ENCODE measurements at places on chromosomes 4 and X. TPM values are rescaled to one million over a fixed set of nuclear protein-coding genes. Genes with fewer than 3 reads are reported as not detected.
A peak's percentile ranks its signal among the peaks of the same experiment; 100 is the strongest.

DNA sequence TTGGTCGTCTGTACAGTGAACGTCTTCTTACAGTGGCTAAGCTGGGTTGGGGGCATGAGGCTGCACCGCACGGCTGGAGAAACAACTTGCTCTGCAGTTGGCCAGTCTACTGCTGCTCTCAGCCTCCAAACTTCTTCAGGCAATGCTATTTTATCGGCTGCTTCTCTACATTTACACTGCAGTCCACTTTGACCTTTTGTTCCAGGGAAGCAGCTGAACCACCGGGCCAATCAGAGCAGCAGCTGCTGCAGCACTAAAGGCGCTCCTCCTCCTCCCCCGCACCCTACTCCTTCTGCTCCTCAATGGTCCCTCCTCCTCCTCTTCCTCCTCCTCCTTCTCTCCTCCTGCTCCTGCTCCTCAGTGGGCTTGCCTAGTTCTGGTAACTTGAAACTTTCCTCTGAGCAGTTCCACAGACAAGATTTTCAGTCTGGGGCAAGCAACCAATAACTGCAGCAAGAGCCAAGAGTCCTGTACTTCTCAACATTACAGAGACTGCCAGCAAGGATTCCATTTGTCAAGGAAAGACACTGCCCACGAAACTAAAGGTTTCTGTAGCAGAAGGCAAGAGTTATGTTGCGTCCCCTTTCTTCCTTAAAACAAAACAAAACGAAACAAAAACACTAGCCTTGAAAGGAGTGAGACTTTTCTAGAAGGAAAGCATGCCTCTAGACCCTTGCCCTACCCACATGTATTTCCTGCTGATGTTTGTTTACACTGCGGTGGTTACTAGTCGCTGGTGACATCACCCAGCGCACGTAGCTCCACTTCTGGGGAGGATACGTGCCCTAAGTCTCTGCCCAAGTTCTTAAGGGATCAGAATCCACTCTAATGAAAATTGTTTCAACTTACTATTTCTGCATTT, 125.7 kb upstream of the NAP1L5 start:
- H3K27me3 ChIP-seq = no peaks in the 10 kb centered on the region
- DNase-seq = no peak
- peak overlapping the region; percentile 68 for H3K4me3 ChIP-seq
- H3K36me3 ChIP-seq = no peaks in the 10 kb centered on the region

- no peaks in the 10 kb centered on the region for H3K27me3 ChIP-seq
- peaks cover 9% of the 10 kb centered on the region for H3K4me1 ChIP-seq
- no peak overlapping the region for H3K27ac ChIP-seq
- H3K36me3 ChIP-seq = no peaks in the 10 kb centered on the region
- no peak overlapping the region for H3K4me3 ChIP-seq
- no peak for DNase-seq
These were observed 98.8 kb upstream of the METTL14 start for GRCh38 chr4:118586357-118586790.

GRCh38 chrX:49610718-49611310, 12.0 kb downstream of the GAGE1 start:
- no peak overlapping the region for H3K27ac ChIP-seq
- no peak overlapping the region for H3K4me3 ChIP-seq
- DNase-seq = no peak
- H3K4me1 ChIP-seq = no peaks in the 10 kb centered on the region

- DNase-seq = no peak
- no peaks in the 10 kb centered on the region for H3K36me3 ChIP-seq
- H3K27ac ChIP-seq = no peak overlapping the region
- H3K27me3 ChIP-seq = peaks cover 39% of the 10 kb centered on the region
These were observed 49.6 kb downstream of the PRPS1 start for GRCh38 chrX:107677909-107678308.

The COX7B gene
- polyA plus RNA-seq = 289 TPM

DNA sequence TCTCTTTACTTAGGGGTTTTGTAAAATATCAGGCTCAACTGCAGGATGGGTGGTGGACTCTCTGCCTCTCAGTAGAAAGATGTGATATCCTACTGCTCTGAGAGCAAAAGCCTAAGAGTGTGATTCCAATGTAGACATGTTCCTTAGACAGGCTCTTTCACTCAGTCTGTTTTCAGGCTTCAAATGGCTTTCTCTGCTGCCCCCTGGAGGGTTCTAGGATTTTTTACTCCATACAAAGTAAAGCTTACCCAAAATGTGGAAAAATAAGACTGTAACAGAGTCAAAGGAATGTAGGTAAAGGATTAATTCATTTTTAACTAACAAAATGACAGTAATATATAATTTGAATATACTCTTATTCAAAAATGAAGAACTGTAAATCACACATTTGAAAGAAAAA, 32.1 kb downstream of the ZGRF1 start:
- DNase-seq = peak; percentile 91
- no peaks in the 10 kb centered on the region for H3K27me3 ChIP-seq
- no peak overlapping the region for H3K27ac ChIP-seq
- peaks cover 7% of the 10 kb centered on the region for H3K36me3 ChIP-seq

DNA sequence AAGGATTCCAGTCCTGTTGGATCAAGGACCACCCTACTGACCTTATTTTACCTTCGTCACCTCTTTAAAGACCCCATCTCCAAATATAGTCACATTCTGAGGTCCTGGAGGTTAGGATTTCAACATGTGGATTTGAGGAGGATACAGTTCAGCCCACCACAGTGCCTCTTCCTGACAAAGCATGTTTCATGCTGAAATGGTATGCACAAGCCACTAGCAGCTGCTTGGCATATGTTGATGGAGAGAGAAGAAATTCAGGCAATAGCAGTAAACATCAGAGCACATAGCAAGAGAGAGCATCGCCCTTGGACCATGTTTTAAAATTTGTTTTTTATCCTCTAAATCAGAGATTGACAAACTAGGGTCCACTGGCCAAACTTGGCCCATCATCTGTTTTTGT, 172.1 kb downstream of the PRKX start:
- H3K4me1 ChIP-seq = no peaks in the 10 kb centered on the region
- H3K27ac ChIP-seq = no peak overlapping the region
- H3K4me3 ChIP-seq = no peak overlapping the region
- DNase-seq = no peak
- H3K27me3 ChIP-seq = no peaks in the 10 kb centered on the region
- no peaks in the 10 kb centered on the region for H3K36me3 ChIP-seq

DNA sequence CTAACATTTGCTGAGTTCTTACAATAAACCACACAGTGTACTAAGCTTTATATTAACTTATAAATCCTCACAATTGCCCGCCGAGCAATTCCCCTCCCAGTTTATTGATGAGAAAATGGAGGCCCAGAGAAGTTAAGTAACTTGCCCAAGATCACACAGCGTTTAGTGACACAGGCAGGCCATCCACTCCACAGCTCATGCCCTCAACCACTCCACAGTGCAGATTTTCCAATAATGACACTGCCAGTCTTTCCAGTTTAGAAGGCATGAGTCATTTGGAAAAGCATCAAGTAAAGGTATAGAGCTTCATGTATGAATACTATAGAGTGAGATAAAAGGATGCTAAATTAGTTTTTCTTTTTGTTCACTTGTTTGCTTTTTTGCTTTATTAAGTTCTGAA, 208.5 kb downstream of the CAMK2D start:
- DNase-seq = no peak
- no peak overlapping the region for H3K27ac ChIP-seq
- H3K4me3 ChIP-seq = no peak overlapping the region
- no peaks in the 10 kb centered on the region for H3K36me3 ChIP-seq

The CACNA1F gene
- 0.11 TPM for polyA plus RNA-seq

DNA sequence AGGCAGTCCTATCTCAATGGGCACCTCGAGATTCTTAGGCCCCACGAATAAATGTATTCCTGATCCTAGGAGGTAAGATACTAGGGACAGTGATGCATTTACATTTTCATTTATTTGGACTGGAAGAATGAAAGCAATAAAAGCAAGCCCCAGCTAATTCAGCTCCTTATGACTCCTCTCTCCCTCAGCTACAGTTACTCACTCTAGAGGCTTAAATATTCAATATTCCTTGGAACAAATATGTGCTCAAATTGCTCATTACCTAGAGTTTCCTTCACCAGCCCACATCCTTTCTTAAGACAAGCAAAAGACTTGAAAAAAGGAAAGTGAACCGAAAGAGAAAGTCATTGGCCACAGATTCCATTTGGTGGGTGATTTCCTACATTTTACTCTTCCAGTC, 13.9 kb downstream of the PAGE2 start:
- H3K4me3 ChIP-seq = no peak overlapping the region
- H3K36me3 ChIP-seq = no peaks in the 10 kb centered on the region
- no peaks in the 10 kb centered on the region for H3K27me3 ChIP-seq
- no peak for DNase-seq
- H3K27ac ChIP-seq = no peak overlapping the region

GRCh38 chr4:123821861-123822260, 425.3 kb downstream of the SPRY1 start:
- no peak overlapping the region for H3K4me3 ChIP-seq
- DNase-seq = no peak
- H3K27ac ChIP-seq = no peak overlapping the region
- H3K36me3 ChIP-seq = no peaks in the 10 kb centered on the region
- no peaks in the 10 kb centered on the region for H3K4me1 ChIP-seq

The FOXP3 gene
- 1.2 TPM for polyA plus RNA-seq

DNA sequence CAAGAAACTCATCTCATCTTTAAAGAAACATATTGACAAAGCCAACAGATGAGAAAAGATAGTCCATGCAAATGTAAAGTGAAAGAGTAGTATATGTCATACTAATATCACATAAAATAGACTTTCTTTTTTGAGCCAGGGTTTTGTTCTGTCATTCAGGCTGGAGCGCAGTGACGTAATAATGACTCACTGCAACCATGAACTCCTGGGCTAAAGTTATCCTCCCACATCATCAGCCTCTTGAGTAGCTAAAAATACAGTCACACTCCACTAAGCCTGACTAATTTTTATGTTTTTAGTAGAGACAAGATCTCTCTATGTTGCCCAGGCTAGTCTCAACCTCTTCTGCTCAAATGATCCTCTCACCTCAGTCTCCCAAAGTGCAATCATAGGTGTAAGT, 51.8 kb upstream of the TRAM1L1 start:
- H3K27me3 ChIP-seq = no peaks in the 10 kb centered on the region
- H3K4me3 ChIP-seq = no peak overlapping the region
- H3K36me3 ChIP-seq = no peaks in the 10 kb centered on the region
- DNase-seq = no peak

DNA sequence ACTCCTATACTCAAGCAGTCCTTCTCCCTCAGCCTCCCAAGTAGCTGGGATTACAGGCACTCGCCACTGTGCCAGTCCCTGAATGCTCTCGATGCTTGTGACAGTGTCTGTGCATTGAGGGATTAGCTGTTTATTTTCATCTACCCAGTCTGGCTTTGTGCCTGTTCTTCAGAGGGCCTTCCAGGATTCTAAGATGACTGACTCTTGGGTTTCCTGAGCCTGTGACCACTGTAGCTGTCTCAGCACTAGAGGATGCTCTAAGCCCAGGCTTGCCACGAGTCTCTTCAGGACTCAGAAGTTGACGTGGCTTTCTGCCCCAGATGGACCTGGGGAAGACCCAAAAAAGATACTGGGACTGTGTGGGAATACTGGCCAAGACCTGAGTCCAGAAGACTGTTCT, 201.4 kb downstream of the ARHGAP10 start:
- H3K27ac ChIP-seq = no peak overlapping the region
- H3K4me3 ChIP-seq = no peak overlapping the region
- H3K4me1 ChIP-seq = peaks cover 5% of the 10 kb centered on the region
- DNase-seq = no peak
- no peaks in the 10 kb centered on the region for H3K27me3 ChIP-seq

- no peak for DNase-seq
- H3K36me3 ChIP-seq = no peaks in the 10 kb centered on the region
- no peaks in the 10 kb centered on the region for H3K4me1 ChIP-seq
- no peak overlapping the region for H3K4me3 ChIP-seq
These were observed 455.5 kb downstream of the STIM2 start for GRCh38 chr4:27316176-27316575.

DNA sequence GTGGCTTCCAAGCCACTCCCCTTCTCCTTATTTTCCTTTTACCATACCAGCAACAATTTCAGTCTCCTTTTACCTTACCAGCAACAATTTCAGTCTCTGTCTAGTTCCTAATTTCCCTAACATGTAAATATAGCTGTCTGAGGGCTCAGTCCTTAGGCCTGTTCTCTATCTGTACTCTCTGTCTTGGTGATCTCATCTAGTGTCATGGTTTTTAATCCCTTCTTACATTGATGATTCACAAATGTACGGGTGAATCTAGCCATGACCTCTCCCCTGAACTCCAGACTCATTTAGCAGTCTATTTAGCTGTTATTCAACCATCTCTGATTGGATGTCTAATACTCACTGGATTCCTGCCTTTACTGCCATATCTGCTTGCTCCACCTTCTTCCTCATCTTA, 7.2 kb downstream of the IL15 start:
- no peak overlapping the region for H3K27ac ChIP-seq
- no peaks in the 10 kb centered on the region for H3K36me3 ChIP-seq
- no peaks in the 10 kb centered on the region for H3K27me3 ChIP-seq
- no peak for DNase-seq
- no peak overlapping the region for H3K4me3 ChIP-seq

The SLC4A4 gene
- polyA plus RNA-seq = 67.2 TPM

DNA sequence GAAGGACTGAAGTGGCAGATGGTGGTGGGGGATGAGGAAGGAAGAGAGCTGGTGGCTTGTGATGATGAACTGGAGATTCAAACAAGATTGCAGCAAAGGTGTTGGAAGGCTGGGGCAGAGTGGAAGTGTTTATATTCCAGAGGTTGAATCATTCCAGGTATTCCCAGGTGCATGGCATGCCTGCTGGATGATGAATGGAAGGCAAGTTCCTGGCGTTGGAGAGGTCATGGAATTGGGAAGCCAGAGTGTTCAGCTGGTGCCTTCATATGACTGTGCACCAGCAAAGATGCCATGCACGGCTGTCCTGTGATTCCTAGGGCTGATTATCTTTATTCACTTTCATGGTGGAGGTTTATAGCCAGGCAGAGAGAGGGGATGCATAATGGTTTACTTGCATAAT, 135.8 kb upstream of the PUDP start:
- no peak overlapping the region for H3K4me3 ChIP-seq
- H3K27ac ChIP-seq = no peak overlapping the region
- no peaks in the 10 kb centered on the region for H3K4me1 ChIP-seq
- H3K36me3 ChIP-seq = no peaks in the 10 kb centered on the region

- peaks cover 11% of the 10 kb centered on the region for H3K36me3 ChIP-seq
- H3K4me3 ChIP-seq = no peak overlapping the region
- H3K27ac ChIP-seq = no peak overlapping the region
- H3K4me1 ChIP-seq = peaks cover 12% of the 10 kb centered on the region
- no peaks in the 10 kb centered on the region for H3K27me3 ChIP-seq
- DNase-seq = no peak
These were observed 20.1 kb downstream of the SH3TC1 start for GRCh38 chr4:8219236-8219635.

The SLC6A14 gene
- polyA plus RNA-seq = not detected

- H3K27ac ChIP-seq = no peak overlapping the region
- H3K27me3 ChIP-seq = no peaks in the 10 kb centered on the region
- H3K4me3 ChIP-seq = no peak overlapping the region
- H3K4me1 ChIP-seq = no peaks in the 10 kb centered on the region
These were observed 248.4 kb upstream of the NDST4 start for GRCh38 chr4:115361781-115362180.

The GSPT2 gene
- 28.3 TPM for polyA plus RNA-seq

GRCh38 chr4:153582954-153583702, 101.0 kb upstream of the TLR2 start:
- peaks cover 3% of the 10 kb centered on the region for H3K36me3 ChIP-seq
- no peak for DNase-seq
- H3K27ac ChIP-seq = no peak overlapping the region

The LARP1B gene
- 18.0 TPM for polyA plus RNA-seq

The PTPN13 gene
- 23.0 TPM for polyA plus RNA-seq

GRCh38 chr4:120524237-120524636, 398.3 kb downstream of the PRDM5 start:
- H3K27me3 ChIP-seq = no peaks in the 10 kb centered on the region
- H3K36me3 ChIP-seq = no peaks in the 10 kb centered on the region
- H3K27ac ChIP-seq = no peak overlapping the region
- no peak for DNase-seq
- H3K4me3 ChIP-seq = no peak overlapping the region

Measured in spinal cord (tissue), 10 donors.